ENCODE measurements at places on chromosomes 12 and 14.

- DNase-seq = no peak
Observed at GRCh38 chr12:2221030-2221621, 168.3 kb downstream of the CACNA1C start.

DNA sequence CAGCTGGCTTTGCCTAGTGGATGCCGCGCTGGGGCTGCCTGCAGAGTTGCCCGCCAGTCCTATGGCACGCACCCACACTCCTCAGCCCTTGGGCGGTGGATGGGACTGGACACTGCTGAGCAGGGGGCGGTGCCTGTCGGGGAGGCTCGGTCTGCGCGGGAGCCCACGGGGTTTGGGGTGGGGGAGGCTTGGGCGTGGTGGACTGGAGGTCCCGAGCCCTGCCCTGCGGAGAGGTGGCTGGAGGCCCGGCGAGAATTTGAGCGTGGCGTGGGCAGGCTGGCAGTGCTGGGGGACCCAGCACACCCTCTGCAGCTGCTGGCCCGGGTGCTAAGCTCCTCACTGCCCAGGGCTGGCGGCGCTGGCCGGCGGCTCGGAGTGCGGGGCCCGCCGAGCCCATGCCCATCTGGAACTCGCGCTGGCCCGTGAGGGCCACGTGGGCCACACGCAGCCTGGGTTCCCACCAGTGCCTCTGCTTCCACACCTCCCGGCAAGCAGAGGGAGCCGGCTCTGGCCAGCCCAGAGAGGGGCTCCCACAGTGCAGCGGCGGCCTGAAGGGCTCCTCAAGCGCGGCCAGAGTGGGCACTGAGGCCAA, 68.1 kb downstream of the ETNK1 start:
- no peak for DNase-seq

GRCh38 chr14:29165431-29165830, 398.8 kb downstream of the FOXG1 start:
- DNase-seq = no peak

DNA sequence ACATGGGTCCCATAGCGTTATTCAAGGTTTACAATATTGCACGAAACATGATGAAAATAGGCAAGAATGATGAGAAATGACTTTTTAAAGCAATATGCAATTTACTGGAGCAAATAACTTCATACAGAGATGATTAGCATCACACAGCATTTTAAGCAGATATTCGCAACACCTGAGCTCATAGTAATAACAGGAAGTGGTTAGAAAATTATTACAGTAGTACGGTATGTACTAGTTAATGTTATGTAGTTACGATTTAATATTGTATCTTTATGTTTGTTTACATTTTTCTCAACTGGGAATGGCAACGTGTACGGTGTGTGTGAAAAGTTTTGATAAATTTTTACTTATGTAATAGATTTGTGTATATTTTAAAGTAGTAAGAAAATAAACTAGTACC, 102.6 kb downstream of the OSBPL8 start:
- DNase-seq = no peak

DNA sequence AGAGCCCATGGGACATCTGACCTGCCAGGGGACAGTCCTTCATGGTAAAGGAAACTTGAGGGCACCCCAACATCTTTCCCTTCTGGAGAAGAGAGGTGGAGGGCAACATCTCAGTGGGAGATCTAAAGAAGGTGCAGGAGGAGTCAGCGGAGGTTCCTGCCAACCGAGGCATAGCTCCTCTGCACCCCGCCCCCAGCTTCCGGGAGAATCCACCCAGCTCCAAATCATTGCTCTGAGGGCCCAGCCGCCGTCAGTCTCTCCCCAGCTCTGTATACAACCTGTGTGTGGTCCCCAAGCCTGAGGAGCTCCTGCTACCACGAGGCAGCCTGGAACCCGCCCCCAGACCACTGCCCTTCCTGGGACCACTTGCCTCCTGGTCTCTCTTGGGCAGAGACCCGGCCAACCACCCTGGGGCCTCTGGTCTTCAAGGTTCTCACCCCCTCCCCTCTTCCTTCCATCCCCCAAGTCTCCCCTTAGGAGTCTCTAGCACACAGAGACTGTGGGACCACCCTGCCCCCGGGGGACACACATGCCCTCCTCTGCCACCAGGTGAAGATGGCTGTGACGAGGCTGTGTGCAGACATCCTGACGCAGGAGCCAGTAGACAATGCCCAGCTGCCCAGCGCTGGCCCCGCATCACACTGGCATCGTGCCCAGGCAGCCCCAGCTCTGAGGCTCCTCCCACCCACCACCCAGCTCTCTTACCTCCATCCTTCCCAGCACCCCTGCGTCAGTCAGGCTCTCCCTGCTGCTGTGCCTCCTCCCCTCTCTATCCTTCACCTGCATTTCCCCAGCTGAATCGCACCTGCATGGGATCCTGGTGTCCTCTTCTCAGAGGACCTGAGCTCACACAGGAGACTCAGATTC, 13.0 kb upstream of the NUDT14 start:
- no peak for DNase-seq

DNA sequence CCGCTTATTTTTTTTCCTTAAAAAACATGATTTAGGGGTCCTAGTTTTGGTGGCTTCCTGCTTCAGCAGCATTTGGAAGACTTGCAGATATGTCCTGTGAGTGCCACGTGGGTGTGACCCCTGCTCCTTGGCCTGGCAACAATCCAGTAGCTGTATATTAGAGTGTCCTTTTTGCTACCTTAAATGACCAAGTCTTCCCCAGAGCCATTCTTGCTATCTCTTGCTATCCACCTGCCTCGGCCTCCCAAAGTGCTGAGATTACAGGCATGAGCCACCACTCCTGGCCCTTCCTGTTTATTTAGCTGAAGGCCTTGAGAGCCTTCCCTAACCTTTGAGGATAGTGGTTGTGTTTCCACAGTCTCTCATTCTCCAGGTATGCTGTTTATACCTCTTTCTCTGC, 17.0 kb downstream of the TPCN1 start:
- DNase-seq = no peak

DNA sequence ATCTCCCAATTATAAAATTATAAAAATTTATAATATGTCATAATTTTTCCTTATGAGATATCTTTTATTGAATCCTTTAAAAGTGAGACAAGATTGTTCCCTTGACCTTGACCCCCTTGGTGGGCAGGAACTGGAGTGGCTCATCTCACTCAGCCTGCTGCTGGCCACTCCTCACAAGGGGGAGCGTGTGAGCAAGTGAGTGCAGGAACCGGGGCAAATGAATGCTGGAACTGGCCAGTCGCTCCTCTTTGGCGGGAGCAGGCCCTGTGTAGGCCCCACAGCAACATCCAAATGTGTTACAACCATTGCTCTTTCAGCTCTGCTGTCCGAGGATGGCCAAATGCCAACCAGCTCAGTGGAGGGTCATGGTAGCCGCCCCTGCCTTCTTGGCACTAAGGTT, 178.8 kb downstream of the ETNK1 start:
- no peak for DNase-seq

DNA sequence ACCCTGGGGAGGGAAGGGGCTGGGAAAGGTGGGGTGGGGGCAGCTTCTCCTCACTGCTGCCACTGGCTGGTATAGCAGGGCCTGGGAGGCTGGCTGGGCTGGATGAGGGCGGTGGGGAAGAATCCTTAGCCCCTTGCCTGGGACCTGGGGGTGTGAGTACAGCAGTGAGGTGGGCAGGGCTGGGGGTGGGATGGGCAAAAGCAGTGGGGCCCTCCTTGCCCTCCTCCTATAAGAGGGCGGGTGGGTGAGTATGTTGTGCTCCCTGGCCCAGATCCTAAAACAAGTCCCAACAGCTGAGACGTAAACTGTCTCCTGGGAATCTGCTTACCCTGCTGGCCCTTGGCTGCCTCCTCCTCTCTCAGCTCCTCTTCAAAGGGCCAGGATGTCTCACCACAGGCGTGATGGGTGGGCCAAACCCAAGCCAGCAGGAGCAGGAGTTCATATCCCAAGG, 2.2 kb downstream of the NCKAP5L start:
- no peak for DNase-seq

GRCh38 chr14:90483571-90483974, 86.7 kb downstream of the CALM1 start:
- DNase-seq = peak; percentile 95

- no peak for DNase-seq
Observed at GRCh38 chr12:102474438-102475064, 5.8 kb downstream of the IGF1 start.

DNA sequence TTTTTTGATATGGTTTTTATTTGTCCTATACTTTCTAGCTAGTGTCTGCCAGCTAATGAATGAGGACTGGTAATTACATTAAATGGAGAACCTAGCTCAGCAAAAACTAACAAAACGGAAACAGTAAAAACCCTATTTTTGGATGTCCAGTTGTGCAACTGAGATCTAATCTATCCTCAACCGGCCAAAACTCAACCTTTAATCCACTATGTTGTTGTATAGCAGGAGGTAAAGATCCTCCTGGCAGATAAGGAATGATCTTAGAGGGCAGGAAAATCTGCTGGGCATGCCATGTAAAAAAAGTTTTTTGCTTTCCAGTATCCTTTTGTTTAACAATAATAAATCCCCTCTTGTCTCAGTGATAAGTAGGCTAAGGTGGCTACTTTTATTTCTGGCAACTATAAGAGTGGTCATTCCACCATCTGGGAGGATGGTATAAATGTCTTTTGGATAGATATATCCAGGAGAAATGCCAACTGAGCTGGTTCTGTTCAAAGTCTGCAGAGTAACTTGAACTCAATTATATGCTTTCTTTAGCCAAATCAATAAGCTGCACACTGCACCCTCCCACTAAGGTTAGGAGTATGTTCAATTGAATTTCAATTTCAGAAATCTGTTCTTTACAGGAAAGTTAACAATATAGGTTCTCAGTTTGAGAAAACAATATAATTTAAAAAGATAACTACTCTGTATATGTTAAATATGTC, 40.1 kb downstream of the WASHC3 start:
- DNase-seq = no peak

DNA sequence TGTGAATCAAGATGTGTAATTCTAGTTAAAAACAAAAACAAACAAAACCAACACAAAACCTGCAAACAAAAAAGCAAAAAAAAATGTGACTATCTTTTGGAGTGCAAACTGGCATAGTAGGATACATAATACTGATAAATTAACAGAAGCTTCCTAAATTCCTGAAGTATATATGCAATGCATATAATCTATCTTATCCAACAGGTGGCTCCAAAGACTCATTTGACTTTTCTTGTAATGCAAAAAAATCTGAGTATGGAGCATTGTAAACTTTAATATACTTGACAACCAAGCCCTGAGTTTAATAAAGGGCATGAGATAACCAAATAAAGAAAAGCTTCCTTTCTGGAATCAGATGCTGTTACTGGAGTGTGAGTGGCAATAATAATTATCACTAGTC, 1003.6 kb downstream of the FSCB start:
- DNase-seq = peak; percentile 14

- DNase-seq = no peak
Observed at GRCh38 chr14:74886001-74886400, 4.3 kb downstream of the DLST start.

Data from common myeloid progenitor, CD34-positive (primary cell).